ENCODE measurements at places on chromosomes 1 and 21.

GRCh38 chr1:7127322-7128075 lies 342.2 kb downstream of the CAMTA1 start:
- DNase-seq = no peak

DNA sequence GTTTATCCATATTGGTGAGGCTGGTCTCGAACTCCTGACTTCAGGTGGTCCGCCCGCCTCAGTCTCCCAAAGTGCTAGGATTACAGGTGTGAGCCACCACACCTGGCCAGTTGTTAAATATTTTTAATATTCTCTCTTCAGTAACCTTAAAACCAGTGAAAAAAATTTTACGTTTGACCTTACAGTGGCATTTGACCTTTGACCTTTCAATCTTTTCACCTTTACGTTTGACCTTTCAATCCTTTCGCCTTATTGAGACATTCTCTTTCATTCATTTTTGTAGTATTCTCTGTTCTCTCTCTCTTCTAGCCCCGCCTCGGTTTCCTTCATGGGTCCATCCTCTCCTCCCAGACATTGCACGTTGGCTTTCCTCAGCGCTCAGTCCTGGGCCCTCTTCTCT lies 277.9 kb downstream of the DNM3 start:
- no peak for DNase-seq

DNA sequence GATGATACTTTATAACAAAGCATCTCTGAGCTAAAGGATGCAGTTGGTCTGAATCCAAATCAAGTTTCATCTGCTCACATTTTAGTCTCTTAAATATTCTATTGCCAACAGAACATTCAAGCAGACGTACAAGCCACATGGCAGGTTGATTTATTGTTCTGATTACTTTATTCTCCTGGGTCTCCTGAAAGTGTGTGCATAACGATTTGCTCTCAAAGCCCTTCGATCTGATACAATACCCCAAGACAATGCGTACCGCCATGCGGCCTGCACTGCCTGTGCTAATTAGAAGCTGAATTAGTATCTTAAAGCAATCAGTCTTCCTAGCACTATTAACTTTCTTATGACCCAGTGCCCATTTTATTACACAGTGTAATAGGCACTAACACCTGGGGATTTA lies 56.9 kb downstream of the FHAD1 start:
- no peak for DNase-seq

- DNase-seq = no peak
These were observed 314.3 kb downstream of the CHRM3 start for GRCh38 chr1:239700667-239701066.

DNA sequence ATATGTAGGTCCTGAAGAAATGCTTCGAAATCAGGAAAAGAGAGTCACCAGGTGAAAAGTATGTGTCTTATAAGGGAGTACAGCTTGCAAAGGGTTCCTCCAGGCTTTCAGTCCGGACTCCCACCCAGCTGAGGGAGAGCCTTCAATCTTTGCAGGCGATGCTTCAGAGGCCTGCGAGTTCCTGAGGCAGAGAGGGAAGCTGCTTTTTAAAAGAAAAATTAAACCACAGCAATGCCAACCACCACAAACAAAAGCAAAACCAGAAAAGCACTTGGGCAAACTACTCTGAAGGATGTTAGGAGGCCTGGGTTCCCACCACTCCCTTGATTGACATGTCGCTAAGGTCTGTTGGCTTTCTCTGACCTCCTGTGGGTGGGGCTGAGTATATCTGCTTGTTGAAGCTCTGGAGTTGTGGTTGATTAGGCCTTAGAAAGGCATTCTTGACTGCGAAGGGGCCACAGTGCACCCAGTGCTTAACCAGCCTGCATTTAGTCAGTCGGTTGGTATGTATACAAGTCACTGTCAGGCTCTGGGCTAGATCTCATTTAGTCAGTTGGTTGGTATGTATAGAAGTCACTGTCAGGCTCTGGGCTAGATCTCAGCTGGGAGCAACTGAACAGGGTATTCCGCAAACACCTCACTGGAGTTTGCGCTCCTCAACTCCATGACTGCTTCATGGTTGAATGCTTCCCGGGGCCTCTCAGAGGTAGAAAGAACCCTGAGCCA lies 1.2 kb downstream of the NIPAL3 start:
- DNase-seq = no peak

- DNase-seq = no peak
These were observed 9.1 kb downstream of the CYYR1 start for GRCh38 chr21:26563856-26564503.

DNA sequence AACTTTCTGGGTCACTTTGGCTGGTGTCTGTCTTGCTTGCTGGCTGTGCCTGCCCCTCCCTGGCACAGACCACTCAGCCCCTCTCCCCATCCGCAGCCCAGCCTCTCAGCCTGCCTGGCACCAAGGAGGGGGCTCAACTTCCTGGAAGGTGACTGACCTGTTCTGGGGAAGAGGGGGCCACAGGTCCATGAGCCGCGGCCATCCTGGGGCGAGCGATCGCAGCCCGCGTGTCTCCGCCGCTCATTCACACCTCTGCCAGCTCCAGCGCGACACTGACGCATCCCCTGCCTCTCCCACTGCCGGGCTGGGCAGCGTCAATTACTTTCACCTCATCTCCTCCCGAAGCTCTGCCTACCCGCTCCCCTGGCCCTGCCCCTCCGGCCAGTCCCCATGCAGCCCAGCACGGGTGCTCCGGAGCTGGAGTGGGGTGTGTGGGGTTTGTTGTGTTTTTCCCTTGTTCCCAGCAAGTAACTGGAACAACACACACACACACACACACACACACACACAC lies 14.3 kb downstream of the SLC6A9 start:
- DNase-seq = no peak

DNA sequence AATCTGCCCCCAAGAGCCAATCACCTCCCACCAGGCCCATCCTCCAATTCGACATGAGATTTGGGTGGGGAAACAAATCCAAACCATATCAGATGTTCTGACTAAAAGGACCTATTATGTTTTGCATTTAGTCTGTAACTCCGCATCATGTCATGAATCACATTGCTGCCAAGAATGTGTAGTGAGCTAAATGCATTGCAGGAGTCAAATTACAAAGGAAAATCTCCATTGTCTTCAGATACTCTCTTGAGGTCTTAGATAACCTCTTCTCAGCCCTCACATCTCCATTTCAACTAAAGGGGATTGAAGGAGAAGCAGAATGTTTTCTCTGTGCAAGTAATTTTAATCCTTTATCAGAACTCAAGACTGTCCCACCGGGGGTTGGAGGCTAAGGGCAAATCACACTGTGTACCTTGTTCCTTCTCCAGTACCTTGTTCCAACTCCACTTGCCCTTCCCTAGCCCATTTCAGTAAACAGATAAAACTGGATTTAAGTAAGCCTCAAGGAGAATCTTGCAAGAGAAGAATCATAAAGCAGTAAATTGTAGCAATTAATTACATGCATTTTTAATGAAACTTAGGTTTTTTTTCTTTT lies 34.1 kb downstream of the EXTL2 start:
- DNase-seq = no peak

DNA sequence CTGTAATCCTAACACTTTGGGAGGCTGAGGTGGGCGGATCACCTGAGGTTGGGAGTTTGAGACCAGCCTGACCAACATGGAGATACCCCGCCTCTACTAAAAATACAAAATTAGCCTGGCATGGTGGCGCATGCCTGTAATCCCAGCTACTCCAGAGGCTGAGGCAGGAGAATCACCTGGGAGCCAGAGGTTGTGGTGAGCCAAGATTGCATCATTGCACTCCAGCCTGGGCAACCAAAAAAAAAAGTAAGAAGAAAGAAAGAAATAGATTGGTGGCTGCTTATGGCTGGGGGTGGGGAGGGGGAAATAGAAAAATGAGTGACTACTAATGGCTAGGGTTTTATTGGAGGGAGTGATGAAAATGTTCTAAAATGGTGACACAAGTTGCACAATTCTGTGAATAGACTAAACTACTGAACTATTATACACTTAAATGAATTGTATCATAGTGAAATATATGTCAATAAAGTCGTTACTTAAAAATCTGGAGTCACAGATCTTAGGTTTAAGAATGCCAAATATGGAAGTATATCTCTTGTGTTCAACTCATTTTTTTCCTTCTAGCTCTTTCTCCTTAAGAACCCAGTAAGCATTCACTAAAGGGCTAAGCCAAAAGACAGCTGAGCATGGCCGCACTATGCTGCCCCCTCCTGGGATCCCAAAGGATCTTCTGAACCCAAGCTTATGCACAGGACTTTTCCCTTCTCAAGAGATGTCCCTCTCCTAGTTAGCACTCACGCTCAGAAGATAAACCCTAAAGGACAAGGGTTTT lies 3.2 kb upstream of the NPL start:
- peak; percentile 23 for DNase-seq

- DNase-seq = no peak
These were observed 3.7 kb upstream of the KPNA6 start for GRCh38 chr1:32104127-32104526.

GRCh38 chr1:206502403-206502802 lies 4.9 kb upstream of the RASSF5 start:
- DNase-seq = no peak

DNA sequence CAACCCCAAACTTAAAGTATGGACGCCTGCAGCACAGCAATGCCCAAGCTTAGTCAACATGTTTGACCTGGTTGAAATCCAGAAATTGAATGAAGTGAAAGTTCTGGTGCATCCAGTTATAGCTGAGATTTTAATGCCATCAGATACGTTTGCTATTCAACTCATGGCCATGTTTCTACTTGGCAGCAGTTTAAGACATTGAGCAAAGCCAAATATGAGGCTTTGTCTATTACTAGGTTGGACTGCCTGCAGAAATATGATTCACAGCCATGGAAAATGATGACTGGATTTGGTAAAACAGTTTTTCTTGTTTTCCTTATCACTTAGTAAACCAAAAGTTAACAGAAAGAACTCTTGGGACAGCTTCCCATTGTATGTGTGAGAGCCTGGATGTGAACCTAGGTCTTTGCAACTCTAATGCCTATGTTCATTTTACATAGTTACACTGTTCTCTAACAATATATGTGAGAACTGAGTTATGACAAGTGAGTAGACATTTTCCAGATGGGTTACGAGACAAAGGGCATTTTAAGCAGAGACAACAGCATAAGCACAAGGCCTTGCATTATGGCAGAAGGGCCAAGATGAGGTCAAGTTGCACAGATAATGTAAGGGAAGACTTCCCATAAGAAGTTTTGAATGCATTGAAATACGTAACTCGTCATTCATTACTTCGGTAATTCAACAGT lies 32.4 kb upstream of the MYSM1 start:
- no peak for DNase-seq

DNA sequence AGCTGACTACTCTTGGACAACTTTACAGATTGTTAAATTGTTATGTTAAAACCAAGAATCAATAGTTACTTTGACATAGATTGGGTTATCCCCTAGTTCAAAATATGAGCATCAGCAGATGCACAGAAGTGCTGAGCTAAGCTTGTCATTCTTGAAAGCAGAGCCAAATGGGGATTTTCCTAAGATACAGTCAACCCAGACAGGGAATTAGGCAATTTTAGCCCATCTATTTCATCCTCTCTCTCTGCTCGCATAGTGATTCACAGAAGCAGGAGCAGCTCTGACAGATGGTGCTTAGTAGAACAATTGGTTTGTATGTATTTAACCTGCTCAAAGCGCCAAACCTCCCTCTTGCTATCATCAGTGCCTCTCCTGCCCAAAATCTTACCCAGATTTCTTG lies 27.9 kb upstream of the PRRC2C start:
- no peak for DNase-seq

DNA sequence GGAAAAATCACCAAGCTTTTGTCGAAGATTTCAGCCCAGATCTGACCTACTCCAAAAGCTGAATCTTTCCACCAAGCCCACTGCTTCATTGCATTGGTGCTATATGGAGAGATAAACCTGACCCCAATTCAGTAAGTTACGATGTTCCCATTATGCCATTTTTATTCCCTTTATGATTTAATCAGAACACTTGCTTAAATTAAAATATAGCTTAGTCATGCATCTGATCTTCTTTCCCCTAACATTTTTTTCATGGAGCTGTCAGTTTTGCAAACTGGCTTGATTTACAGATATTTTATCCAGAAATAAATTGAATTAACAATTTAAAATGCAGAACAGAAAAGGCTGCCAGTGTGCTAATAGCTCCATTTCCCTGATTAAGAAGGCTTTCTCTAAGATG lies 503.5 kb upstream of the C1orf87 start:
- no peak for DNase-seq

DNA sequence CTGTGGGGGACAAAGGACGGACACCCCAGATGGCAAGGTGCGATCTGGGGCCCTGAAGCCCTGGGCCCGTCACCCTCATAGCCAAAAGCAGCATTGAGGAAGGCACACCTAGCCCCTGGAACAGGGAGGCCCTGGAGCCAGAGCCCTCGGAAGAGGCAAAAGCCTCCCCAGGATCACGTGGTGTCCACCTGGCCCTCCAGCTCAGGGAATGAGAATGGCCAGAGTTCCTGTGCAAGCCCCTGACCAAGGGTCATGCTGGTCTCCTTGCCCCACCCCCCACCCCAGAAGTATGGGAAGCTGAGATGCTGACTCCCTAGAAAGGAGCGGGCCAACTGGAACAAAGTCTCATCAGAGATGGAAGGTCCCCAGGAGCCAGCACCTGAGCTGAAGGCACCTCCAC lies 1.0 kb upstream of the PDZK1IP1 start:
- DNase-seq = no peak

DNA sequence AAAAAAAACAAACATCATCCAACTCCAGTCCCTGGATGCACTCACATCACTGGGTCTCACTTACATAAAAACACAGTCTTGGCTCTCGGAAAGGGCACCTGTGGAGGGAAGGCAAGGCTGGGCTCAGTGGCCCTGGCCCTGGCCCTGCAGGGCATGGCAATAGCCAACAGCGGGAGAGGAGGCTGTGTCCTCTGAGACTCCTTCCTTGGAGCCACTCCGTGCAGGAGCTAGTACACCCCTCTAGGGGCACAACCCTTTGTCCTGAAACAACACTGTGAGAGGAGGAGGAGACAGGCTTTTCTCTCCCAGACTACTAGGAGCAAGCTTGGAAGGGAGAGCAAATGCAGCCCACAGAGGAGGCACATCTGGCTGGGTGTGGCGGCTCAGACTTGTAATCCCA lies 28.0 kb downstream of the URB1 start:
- DNase-seq = no peak

DNA sequence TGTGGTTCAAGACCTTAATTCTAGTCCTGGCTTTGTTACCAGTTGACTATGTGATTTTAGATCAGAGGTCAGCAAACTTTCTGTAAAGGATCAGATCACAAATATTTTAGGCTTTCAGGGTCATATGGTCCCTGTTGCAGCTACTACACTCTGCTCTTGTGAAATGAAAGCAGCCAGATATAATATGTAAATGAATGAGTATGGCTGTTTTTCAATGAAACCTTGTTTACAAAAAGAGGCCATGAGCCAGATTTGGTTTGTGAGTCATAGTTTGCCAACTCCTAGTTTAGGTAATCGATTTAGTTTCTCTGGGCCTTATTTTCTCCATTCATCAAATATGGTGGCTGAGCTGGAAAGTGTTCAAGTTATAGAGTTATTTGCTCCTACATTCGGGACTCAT lies 346.7 kb downstream of the NUF2 start:
- DNase-seq = no peak

DNA sequence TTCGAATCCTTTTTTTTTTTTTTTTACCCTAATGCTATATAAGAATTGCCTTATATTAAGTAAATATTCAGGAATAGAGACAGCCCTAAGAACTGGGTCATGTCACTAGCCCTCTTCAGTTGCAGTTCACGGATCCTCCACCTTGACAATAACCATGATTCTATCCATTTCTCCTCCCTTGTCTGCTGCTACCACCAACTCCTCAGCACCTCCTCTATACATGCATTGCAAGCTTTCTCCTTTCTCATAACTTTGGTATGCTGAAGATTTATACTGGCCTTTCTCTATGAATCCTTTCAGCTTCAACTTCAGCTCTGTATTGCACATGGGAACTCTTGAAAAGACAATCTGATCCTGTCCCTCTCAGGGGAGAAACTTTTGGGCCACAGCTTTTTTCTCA lies 14.3 kb upstream of the DR1 start:
- no peak for DNase-seq

GRCh38 chr1:22320587-22321344 lies 130.9 kb upstream of the ZBTB40 start:
- DNase-seq = no peak
